IMR-90 (cell line): ENCODE measurements at places on chromosomes 5 and 9.

GRCh38 chr5:122756264-122756911 is 18.5 kb upstream of the SNX2 start:
- H3K4me3 ChIP-seq, result no peak overlapping the region
- DNase-seq, result peak; percentile 80
- no peak overlapping the region for H3K27ac ChIP-seq
- H3K4me1 ChIP-seq, result peaks cover 2% of the 10 kb centered on the region; the same call in 1 of the 2 replicates

- H3K4me3 ChIP-seq, result no peak overlapping the region
- no peaks in the 10 kb centered on the region for H3K36me3 ChIP-seq
- peaks cover 10% of the 10 kb centered on the region for H3K4me1 ChIP-seq
- H3K27me3 ChIP-seq, result no peaks in the 10 kb centered on the region
- no peak for DNase-seq
- H3K27ac ChIP-seq, result no peak overlapping the region
These were observed 1.6 kb downstream of the TEX48 start for GRCh38 chr9:114680259-114681001.

DNA sequence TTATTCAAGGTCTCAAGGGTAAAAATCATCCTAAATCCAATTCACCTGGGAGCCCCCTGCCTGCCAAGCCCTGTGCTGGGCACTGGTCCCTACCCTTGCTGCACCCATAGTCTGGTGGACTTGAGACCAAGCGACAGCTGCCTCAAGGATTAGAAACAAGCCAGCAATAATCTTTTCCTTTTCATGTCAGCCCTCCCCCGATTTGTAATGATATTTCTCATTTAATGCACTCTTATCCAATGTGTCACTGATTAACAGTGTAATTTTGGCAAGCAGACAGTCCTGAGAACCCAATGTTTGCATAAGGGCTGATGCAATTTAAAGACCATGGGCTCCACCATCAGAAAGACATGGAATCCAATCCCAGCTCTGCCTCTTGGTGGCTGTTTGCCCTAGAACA is 108.9 kb downstream of the ACTL7B start:
- H3K4me3 ChIP-seq, result no peak overlapping the region
- H3K4me1 ChIP-seq, result no peaks in the 10 kb centered on the region
- DNase-seq, result no peak
- H3K27ac ChIP-seq, result no peak overlapping the region

DNA sequence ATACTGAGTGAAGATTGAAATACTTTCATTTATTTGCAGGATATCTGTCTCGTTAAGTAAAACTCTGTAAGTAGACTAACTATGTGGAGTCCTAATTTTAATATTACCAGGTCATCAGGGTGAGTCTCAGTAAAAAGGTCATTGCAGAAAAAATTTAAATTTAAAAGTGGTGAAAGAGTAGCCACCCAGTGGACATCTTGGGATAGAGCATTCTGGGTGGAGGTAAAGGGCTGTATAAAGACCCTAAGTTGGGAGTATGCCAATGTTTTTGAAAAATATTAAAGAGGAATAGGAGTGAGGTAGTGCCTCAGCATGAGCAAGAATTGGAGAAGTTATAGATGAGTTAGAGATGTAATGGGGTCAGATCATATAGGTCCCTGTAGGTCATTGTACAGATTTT is 145.5 kb downstream of the HMHB1 start:
- H3K27ac ChIP-seq, result no peak overlapping the region
- DNase-seq, result no peak
- H3K27me3 ChIP-seq, result no peaks in the 10 kb centered on the region
- H3K4me3 ChIP-seq, result no peak overlapping the region
- H3K36me3 ChIP-seq, result no peaks in the 10 kb centered on the region

DNA sequence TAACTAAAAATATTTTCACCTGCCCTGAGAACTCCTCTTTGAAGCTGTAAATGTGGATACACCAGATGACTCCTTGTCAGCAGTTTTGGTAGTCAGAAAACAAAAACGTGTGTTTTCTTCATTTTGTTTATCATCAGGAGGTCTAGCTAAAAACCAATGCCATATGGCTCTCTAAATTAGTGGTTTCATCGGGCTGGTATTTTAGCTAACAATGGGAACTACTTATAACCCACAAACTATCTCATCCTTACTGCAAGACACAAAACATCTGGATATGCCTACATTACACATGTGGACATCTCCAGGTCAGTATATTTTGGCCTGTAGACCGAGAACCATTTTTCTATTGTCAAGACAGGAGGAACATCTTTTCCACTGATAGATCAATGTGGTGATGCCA is 56.2 kb downstream of the GAS1 start:
- H3K4me1 ChIP-seq, result peaks cover 1% of the 10 kb centered on the region
- no peak for DNase-seq
- no peak overlapping the region for H3K27ac ChIP-seq
- no peaks in the 10 kb centered on the region for H3K36me3 ChIP-seq
- H3K27me3 ChIP-seq, result peaks cover 2% of the 10 kb centered on the region; the same call in 1 of the 2 replicates

DNA sequence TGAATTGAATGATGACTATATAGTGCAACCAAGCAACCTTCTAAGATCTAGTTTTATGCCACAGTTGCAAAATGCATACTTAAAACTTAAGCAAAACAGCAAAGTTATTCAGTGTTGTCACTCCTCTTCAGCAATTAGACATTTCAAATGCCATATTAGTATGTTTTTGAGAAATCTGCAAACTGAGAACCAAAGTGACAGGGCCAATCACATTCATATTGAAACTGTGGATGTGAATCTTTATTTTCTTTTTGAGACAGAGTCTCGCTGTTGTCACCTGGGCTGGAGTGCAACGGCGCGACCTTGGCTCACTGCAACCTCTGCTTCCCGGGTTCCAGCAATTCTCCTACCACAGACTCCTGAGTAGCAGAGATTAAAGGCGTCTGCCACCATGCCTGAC is 249.2 kb upstream of the EFNA5 start:
- H3K36me3 ChIP-seq, result no peaks in the 10 kb centered on the region
- no peak overlapping the region for H3K4me3 ChIP-seq
- no peaks in the 10 kb centered on the region for H3K27me3 ChIP-seq
- H3K27ac ChIP-seq, result no peak overlapping the region
- DNase-seq, result no peak

DNA sequence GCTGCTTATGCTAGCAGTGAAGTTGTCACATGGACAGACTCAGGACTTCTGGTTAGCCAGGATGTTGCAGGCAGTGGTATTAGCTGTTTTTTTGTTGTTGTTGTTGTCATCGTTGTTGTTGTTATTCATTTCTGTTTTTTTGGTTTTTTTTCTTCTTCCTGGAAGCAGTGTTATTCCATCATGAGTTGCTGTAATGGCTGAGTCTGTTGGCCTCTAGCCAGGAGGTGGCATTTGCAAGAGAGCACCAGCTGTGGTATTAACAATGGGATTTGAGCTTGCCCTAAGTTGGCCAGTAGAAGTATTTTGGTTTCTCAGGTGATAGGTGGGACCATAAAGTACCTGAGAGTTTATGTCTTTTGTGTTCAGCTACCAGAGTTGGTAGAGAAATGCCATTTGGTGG is 561.1 kb downstream of the KCTD16 start:
- no peak for DNase-seq
- no peak overlapping the region for H3K27ac ChIP-seq
- H3K4me3 ChIP-seq, result no peak overlapping the region
- H3K4me1 ChIP-seq, result no peaks in the 10 kb centered on the region

GRCh38 chr9:86185872-86186271 is 73.6 kb downstream of the C9orf153 start:
- peaks cover 2% of the 10 kb centered on the region; the same call in 1 of the 2 replicates for H3K27me3 ChIP-seq
- no peaks in the 10 kb centered on the region for H3K4me1 ChIP-seq
- H3K4me3 ChIP-seq, result no peak overlapping the region
- H3K36me3 ChIP-seq, result no peaks in the 10 kb centered on the region
- peak; percentile 2 for DNase-seq
- H3K27ac ChIP-seq, result no peak overlapping the region

DNA sequence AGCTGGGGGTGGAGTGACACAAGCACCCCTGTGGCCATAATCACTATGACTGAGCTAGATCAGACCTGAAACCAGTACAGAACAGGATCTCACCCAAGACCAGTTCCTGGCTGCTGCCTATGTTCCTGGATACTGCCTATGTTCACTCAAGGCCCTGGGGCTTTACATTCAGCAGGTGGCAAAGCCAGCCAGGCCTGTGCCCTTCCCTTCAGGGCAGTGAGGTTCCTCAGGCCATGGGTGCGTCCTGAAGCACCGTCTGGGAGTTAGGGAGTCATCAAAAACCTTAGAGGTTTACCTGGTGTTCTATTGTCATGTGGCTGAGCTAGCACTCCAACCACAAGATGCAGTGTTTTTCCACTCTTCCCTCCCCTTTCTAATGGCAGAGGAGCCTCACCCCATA is 419.8 kb downstream of the TMEM232 start:
- no peak for DNase-seq
- no peaks in the 10 kb centered on the region for H3K27me3 ChIP-seq
- H3K4me3 ChIP-seq, result no peak overlapping the region
- no peaks in the 10 kb centered on the region for H3K36me3 ChIP-seq
- no peaks in the 10 kb centered on the region for H3K4me1 ChIP-seq

- H3K4me1 ChIP-seq, result no peaks in the 10 kb centered on the region
- no peak for DNase-seq
- H3K27me3 ChIP-seq, result peaks cover 25% of the 10 kb centered on the region
- no peaks in the 10 kb centered on the region for H3K36me3 ChIP-seq
These were observed 19.1 kb downstream of the ACSL6 start for GRCh38 chr5:131992370-131992769.

DNA sequence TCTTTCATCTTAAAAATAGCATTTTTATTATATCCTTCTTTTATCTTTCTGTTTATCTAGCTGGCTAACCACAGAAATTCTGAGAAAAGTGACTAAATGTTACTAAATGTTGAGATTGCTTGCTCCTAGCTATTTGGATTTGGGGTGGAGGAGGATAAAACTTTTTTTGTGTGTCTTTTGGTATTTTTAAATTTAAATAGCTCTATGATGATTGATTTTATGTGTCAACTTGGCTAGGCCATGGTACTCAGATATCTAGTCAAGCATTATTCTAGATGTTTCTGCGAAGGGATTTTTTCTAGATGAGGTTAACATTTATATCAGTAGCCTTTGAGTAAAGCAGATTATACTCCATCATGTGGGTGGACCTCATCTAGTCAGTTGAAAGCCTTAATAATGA is 75.0 kb downstream of the GCNT1 start:
- peaks cover 3% of the 10 kb centered on the region; the same call in 1 of the 2 replicates for H3K4me1 ChIP-seq
- DNase-seq, result peak; percentile 63
- no peak overlapping the region for H3K4me3 ChIP-seq
- H3K27me3 ChIP-seq, result no peaks in the 10 kb centered on the region

GRCh38 chr5:78899922-78900362 is 85.2 kb downstream of the ARSB start:
- H3K4me3 ChIP-seq, result no peak overlapping the region
- peak; percentile 67 for DNase-seq
- peaks cover 9% of the 10 kb centered on the region for H3K4me1 ChIP-seq
- H3K36me3 ChIP-seq, result no peaks in the 10 kb centered on the region
- H3K27ac ChIP-seq, result no peak overlapping the region

GRCh38 chr5:91607675-91608074 is 224.6 kb upstream of the ARRDC3 start:
- no peak overlapping the region for H3K27ac ChIP-seq
- no peaks in the 10 kb centered on the region for H3K36me3 ChIP-seq
- no peak overlapping the region for H3K4me3 ChIP-seq
- no peak for DNase-seq
- H3K27me3 ChIP-seq, result no peaks in the 10 kb centered on the region

- no peak overlapping the region for H3K27ac ChIP-seq
- H3K36me3 ChIP-seq, result no peaks in the 10 kb centered on the region
- no peaks in the 10 kb centered on the region for H3K4me1 ChIP-seq
- no peak overlapping the region for H3K4me3 ChIP-seq
- no peaks in the 10 kb centered on the region for H3K27me3 ChIP-seq
- DNase-seq, result no peak
These were observed 324.4 kb downstream of the BRINP1 start for GRCh38 chr9:119044806-119045205.

DNA sequence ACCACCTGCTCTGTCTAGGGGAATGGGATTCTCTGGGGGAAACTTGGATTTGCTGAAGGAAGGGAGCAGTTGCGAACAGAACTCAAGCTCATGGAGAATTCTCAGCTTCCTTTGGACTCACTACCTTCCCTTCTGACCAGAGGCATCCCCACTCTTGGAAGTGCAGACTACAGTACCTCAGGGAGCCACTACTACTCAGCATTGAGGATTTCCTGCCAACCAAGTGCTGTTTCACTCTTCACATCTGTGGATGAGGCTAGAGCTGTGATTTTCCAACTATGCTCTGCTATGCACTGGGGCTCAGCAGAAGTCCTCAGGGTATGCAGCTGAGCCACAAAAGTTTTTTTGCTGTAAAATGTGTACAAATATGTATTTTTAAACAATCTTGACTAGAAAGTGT is 43.9 kb downstream of the MACROH2A1 start:
- no peak overlapping the region for H3K4me3 ChIP-seq
- H3K27me3 ChIP-seq, result no peaks in the 10 kb centered on the region
- peaks cover 22% of the 10 kb centered on the region for H3K36me3 ChIP-seq
- peak; percentile 53 for DNase-seq
- H3K4me1 ChIP-seq, result peaks cover 50% of the 10 kb centered on the region

GRCh38 chr5:138884554-138884953 is 9.4 kb upstream of the LRRTM2 start:
- DNase-seq, result no peak
- peaks cover 19% of the 10 kb centered on the region for H3K36me3 ChIP-seq
- no peak overlapping the region for H3K27ac ChIP-seq
- no peaks in the 10 kb centered on the region for H3K4me1 ChIP-seq

GRCh38 chr5:173320259-173320658 is 8.0 kb downstream of the STC2 start:
- DNase-seq, result no peak
- peaks cover 57% of the 10 kb centered on the region for H3K4me1 ChIP-seq
- peaks cover 78% of the 10 kb centered on the region for H3K36me3 ChIP-seq
- no peak overlapping the region for H3K4me3 ChIP-seq
- peak overlapping the region; percentile 56; the same call in 1 of the 2 replicates for H3K27ac ChIP-seq

- H3K27me3 ChIP-seq, result no peaks in the 10 kb centered on the region
- no peak overlapping the region for H3K4me3 ChIP-seq
- no peaks in the 10 kb centered on the region for H3K36me3 ChIP-seq
- DNase-seq, result peak; percentile 100
These were observed 73.8 kb downstream of the DAB2IP start for GRCh38 chr9:121725008-121725775.
